SJCRH30 (cell line): ENCODE measurements at places on chromosomes 16 and 17. TPM values are rescaled to one million over a fixed set of nuclear protein-coding genes. Genes with fewer than 3 reads are reported as not detected.

GRCh38 chr16:51949282-51949681 is 597.7 kb downstream of the TOX3 start:
- no peak for DNase-seq
- no peaks in the 10 kb centered on the region for H3K36me3 ChIP-seq
- no peaks in the 10 kb centered on the region for H3K4me1 ChIP-seq
- peaks cover 3% of the 10 kb centered on the region for H3K27me3 ChIP-seq
- no peak overlapping the region for H3K27ac ChIP-seq
- H3K4me3 ChIP-seq = no peak overlapping the region

Gene ARHGAP44
- total RNA-seq = 0.48 and 1.6 TPM in 2 replicates

- no peak overlapping the region for H3K27ac ChIP-seq
- peaks cover 36% of the 10 kb centered on the region for H3K36me3 ChIP-seq
- H3K27me3 ChIP-seq = no peaks in the 10 kb centered on the region
- H3K4me1 ChIP-seq = no peaks in the 10 kb centered on the region
Observed at GRCh38 chr16:56749672-56750491, 20.0 kb downstream of the NUP93 start.

DNA sequence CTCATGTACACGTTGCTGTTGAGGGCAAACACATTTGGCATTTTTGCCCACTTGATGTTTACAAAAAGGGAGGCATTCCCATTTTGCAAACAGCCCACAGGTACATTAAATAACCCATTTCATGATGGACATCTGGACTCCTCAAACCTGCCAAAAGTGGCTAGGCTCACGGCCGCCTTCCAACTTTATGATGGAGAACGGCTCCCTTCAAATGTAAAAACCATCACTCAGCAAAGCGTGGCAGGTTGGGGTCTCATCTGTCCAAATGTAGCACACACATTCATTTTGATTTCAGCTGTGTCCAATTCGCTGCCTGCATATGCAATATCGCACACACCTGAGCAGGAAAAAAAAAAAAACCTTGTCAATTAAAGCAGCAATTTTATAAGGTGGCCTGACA is 417.8 kb downstream of the TMEM114 start:
- no peak overlapping the region for H3K4me3 ChIP-seq
- no peak for DNase-seq
- no peaks in the 10 kb centered on the region for H3K36me3 ChIP-seq
- H3K4me1 ChIP-seq = no peaks in the 10 kb centered on the region

GRCh38 chr16:84367297-84367680 is 1.0 kb upstream of the ATP2C2 start:
- no peak overlapping the region for H3K4me3 ChIP-seq
- H3K4me1 ChIP-seq = peaks cover 4% of the 10 kb centered on the region
- no peak for DNase-seq
- no peaks in the 10 kb centered on the region for H3K36me3 ChIP-seq
- H3K27me3 ChIP-seq = no peaks in the 10 kb centered on the region

DNA sequence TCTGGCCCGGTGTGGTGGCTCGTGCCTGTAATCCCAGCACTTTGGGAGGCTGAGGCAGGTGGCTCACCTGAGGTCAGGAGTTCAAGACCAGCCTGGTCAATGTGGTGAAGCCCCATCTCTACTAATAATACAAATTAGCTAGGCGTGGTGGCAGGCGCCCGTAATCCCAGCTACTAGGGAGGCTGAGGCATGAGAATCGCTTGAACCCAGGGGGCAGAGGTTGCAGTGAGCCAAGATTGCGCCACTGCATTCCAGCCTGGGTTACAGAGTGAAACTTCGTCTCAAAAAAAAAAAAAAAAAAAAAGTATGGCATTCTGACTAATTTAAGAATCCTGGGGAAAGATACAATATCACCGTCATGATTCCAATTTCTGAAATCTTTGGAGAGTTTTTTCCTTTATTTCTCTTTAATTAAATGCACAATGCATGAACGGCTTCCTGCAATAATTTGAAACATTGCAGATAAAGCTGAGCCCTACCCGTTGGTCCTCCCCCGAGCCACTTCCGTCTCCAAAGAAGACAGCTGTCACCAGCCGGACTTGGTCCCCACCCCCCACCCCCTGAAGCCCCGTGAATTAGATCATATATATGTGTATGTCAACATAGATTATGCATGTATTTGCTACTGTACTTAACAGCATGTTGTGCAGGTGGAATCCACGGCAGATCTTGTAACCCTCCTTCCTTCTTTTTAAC is 142.6 kb upstream of the PLCG2 start:
- DNase-seq = peak; percentile 59
- H3K4me3 ChIP-seq = no peak overlapping the region
- H3K36me3 ChIP-seq = no peaks in the 10 kb centered on the region
- no peaks in the 10 kb centered on the region for H3K27me3 ChIP-seq
- peaks cover 53% of the 10 kb centered on the region for H3K4me1 ChIP-seq

DNA sequence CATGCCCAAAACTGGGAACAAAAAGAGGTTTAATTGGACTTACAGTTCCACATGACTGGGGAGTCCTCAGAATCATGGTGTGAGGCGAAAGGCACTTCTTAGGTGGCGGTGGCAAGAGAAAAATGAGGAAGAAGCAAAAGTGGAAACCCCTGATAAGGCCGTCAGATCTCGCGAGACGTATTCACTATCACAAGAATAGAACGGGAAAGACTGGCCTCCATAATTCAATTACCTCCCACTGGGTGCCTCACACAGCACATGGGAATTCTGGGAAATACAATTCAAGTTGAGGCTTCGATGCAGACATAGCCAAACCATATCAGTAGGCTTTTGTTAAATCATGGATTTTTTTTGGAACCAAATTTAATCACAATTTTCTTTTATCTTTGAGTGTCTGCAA is 24.4 kb downstream of the RBL2 start:
- no peaks in the 10 kb centered on the region for H3K4me1 ChIP-seq
- no peak overlapping the region for H3K4me3 ChIP-seq
- H3K27ac ChIP-seq = no peak overlapping the region
- H3K27me3 ChIP-seq = no peaks in the 10 kb centered on the region

GRCh38 chr17:44362949-44363612 is 572 bp downstream of the FAM171A2 start:
- peaks cover 22% of the 10 kb centered on the region for H3K4me1 ChIP-seq
- no peaks in the 10 kb centered on the region for H3K36me3 ChIP-seq
- H3K27me3 ChIP-seq = no peaks in the 10 kb centered on the region
- H3K27ac ChIP-seq = peak overlapping the region; percentile 34; the same call in 1 of the 2 replicates
- peak; percentile 49 for DNase-seq

Gene CPHXL2
- not detected in 2 replicates for total RNA-seq

Gene CD300E
- total RNA-seq = 0.22 TPM in 1 of 2 replicates, not detected in the other

- no peaks in the 10 kb centered on the region for H3K27me3 ChIP-seq
- no peak overlapping the region for H3K27ac ChIP-seq
- no peak overlapping the region for H3K4me3 ChIP-seq
- DNase-seq = no peak
- H3K36me3 ChIP-seq = peaks cover 4% of the 10 kb centered on the region; the same call in 1 of the 2 replicates
Observed at GRCh38 chr17:17573912-17574311, 17.6 kb downstream of the PEMT start.

Gene CCL8
- not detected in 2 replicates for total RNA-seq

DNA sequence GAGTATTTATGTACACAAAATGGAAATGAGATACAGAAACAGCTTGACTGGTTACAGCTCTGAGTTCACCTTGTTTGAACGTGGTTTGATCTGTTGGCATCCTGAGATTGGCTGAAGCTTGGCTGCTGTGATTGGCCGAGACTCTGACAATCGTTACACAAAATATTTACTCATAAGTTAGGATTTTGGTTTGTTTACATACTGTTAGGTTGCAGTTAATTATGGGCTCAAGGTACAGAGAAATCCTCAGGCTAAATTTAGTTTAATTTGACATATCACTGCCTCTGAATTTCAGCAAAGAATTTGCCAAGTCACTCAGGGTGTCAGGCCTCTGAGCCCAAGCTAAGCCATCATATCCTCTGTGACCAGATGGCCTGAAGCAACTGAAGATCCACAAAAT is 227.3 kb downstream of the COPRS start:
- H3K27ac ChIP-seq = no peak overlapping the region
- H3K27me3 ChIP-seq = no peaks in the 10 kb centered on the region
- H3K4me1 ChIP-seq = no peaks in the 10 kb centered on the region
- H3K4me3 ChIP-seq = no peak overlapping the region
- no peak for DNase-seq

Gene G6PC1
- not detected in 2 replicates for total RNA-seq

GRCh38 chr17:41008811-41009210 is at the start of gene KRTAP3-1:
Gene KRTAP3-1, minus strand, starts transcription at chr17:41009128. Its CDS starts 54 bp downstream, at chr17:41009074.
- H3K27ac ChIP-seq = no peak within 1 kb of the TSS
- no peaks in the 10 kb centered on the region for H3K36me3 ChIP-seq
- no peak within 1 kb of the TSS for H3K4me3 ChIP-seq

GRCh38 chr16:81917375-81917774 is 93.9 kb downstream of the SDR42E1 start:
- H3K4me3 ChIP-seq = no peak overlapping the region
- H3K4me1 ChIP-seq = no peaks in the 10 kb centered on the region
- H3K36me3 ChIP-seq = no peaks in the 10 kb centered on the region
- no peak overlapping the region for H3K27ac ChIP-seq

- H3K27me3 ChIP-seq = no peaks in the 10 kb centered on the region
- H3K27ac ChIP-seq = no peak overlapping the region
- DNase-seq = peak; percentile 88
- no peaks in the 10 kb centered on the region for H3K36me3 ChIP-seq
- H3K4me1 ChIP-seq = peaks cover 34% of the 10 kb centered on the region
Observed at GRCh38 chr17:78241277-78242023, 10.0 kb downstream of the TMEM235 start.

Gene SMIM22
- not detected in 2 replicates for total RNA-seq

- no peaks in the 10 kb centered on the region for H3K27me3 ChIP-seq
- no peak overlapping the region for H3K27ac ChIP-seq
- H3K4me1 ChIP-seq = no peaks in the 10 kb centered on the region
- no peaks in the 10 kb centered on the region for H3K36me3 ChIP-seq
- no peak for DNase-seq
- no peak overlapping the region for H3K4me3 ChIP-seq
Observed at GRCh38 chr17:61168506-61168905, 231.1 kb upstream of the TBX2 start.

GRCh38 chr16:65318590-65319257 is 196.9 kb upstream of the CDH11 start:
- H3K27ac ChIP-seq = peak overlapping the region; percentile 17; the same call in 1 of the 2 replicates
- DNase-seq = peak; percentile 30
- H3K4me1 ChIP-seq = peaks cover 17% of the 10 kb centered on the region
- H3K4me3 ChIP-seq = no peak overlapping the region
- no peaks in the 10 kb centered on the region for H3K27me3 ChIP-seq

DNA sequence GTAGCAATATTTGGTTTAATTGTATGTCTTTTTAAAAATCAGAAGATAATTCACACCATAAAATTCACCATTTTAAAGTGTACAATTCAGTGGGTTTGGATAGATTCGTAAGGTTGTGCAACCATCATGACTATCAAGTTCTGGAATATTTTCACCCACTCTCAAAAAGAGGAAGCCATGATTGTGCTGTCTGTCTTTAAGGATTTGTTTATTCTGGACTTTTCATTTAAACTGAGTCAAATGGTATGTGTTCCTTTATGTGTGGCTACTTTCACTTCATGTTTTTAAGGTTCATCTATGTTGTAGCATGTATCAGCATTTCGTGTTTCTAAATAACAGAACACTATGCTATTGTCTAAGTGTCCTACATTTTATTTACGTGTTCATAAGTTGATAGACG is 68.1 kb upstream of the CPHXL start:
- no peak overlapping the region for H3K27ac ChIP-seq
- H3K4me1 ChIP-seq = no peaks in the 10 kb centered on the region
- H3K4me3 ChIP-seq = no peak overlapping the region

Gene TMEM114
- total RNA-seq = not detected in 2 replicates

DNA sequence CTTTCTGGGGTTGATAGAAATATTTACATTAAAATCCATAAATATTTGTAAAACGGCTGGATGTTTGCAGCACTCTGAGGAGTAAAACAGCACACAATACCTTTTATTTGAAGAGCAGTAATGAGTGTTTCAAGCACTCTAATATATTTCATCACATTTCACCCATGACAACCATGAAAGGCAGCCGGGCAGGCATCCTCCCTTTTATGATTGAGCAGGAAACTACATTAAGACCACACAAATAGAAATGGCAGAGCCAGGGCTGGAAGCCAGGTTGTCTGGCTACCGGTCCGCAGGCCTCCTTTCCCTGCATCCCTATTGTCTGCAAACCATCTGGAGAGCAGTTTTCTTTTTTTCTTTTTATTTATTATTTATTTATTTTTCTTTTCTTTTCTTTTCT is 23.1 kb upstream of the GPRC5C start:
- DNase-seq = no peak
- no peak overlapping the region for H3K27ac ChIP-seq
- H3K27me3 ChIP-seq = peaks cover 12% of the 10 kb centered on the region
- no peaks in the 10 kb centered on the region; the same call in 1 of the 2 replicates for H3K36me3 ChIP-seq
- no peak overlapping the region for H3K4me3 ChIP-seq

GRCh38 chr16:80144191-80144590 is 396.6 kb upstream of the DYNLRB2 start:
- H3K27ac ChIP-seq = no peak overlapping the region
- H3K27me3 ChIP-seq = no peaks in the 10 kb centered on the region

Gene RNF43
- not detected in 2 replicates for total RNA-seq

Gene NUDT7
- not detected in 2 replicates for total RNA-seq

DNA sequence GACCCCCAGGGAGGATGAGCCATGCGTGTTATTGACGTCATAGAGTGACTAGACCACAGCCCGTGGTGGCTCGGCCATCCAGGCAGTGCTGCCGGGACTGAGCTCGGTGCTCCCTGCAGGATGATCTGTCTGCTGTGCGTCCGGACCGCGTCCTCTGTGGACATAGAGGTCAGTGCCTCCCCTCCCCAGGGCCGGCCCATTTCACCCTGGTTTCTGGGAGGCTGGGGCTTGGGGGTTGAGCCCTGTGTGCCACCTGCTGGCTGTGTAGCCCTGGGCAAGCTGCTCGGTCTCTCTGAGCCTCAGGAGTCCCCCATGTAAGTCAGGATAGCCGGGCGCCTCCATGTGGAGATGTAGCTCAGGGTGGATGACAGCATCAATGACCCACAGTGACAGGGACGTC is 8.3 kb downstream of the TSC2 start:
- H3K27me3 ChIP-seq = no peaks in the 10 kb centered on the region
- no peaks in the 10 kb centered on the region; the same call in 1 of the 2 replicates for H3K36me3 ChIP-seq
- H3K4me3 ChIP-seq = no peak overlapping the region
- no peaks in the 10 kb centered on the region for H3K4me1 ChIP-seq

GRCh38 chr16:22924492-22924891 is 110.5 kb downstream of the HS3ST2 start:
- no peak overlapping the region for H3K27ac ChIP-seq
- no peaks in the 10 kb centered on the region for H3K36me3 ChIP-seq
- H3K4me1 ChIP-seq = no peaks in the 10 kb centered on the region
- H3K4me3 ChIP-seq = no peak overlapping the region
- no peak for DNase-seq

- DNase-seq = no peak
- H3K36me3 ChIP-seq = no peaks in the 10 kb centered on the region
- H3K4me1 ChIP-seq = no peaks in the 10 kb centered on the region
- H3K27me3 ChIP-seq = no peaks in the 10 kb centered on the region
- no peak overlapping the region for H3K4me3 ChIP-seq
Observed at GRCh38 chr17:699345-699744, 15.3 kb downstream of the VPS53 start.

Gene SLC22A31
- total RNA-seq = 0.18 TPM in 1 of 2 replicates, not detected in the other

DNA sequence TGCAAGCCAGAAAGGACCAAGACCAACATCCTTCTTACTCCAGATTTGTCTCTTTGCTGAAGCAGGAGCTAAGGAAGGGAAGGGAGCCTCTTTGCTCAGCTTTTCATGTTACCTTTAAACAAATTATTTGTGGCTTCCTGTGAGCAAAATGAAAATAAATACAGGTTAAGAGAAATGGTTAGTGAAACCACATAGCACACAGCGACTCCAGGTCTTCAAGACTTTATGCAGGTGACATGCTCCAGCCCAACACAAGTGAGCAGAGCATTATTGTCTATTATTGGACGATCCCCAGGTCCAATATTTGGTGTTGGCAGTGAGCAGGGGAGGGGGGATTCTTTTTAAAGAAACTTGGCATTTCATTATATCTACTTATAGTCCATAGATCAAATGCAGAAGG is 53.3 kb downstream of the SALL1 start:
- no peaks in the 10 kb centered on the region; the same call in 1 of the 2 replicates for H3K27me3 ChIP-seq
- no peak overlapping the region for H3K27ac ChIP-seq
- H3K4me1 ChIP-seq = no peaks in the 10 kb centered on the region
- no peak for DNase-seq
